ENCODE measurements at places on chromosomes 13 and 19.

- no peak for DNase-seq
These were observed 4.3 kb downstream of the ZSCAN1 start for GRCh38 chr19:58037927-58038687.

GRCh38 chr13:76829572-76830327 lies 56.5 kb downstream of the KCTD12 start:
- DNase-seq = no peak

GRCh38 chr13:44040818-44041100 lies 161.1 kb downstream of the LACC1 start:
- DNase-seq = no peak

- DNase-seq = peak; percentile 52
These were observed 259.2 kb downstream of the RFC3 start for GRCh38 chr13:34076943-34077703.

GRCh38 chr19:17948931-17949930 lies 16.4 kb downstream of the CCDC124 start:
- DNase-seq = no peak

DNA sequence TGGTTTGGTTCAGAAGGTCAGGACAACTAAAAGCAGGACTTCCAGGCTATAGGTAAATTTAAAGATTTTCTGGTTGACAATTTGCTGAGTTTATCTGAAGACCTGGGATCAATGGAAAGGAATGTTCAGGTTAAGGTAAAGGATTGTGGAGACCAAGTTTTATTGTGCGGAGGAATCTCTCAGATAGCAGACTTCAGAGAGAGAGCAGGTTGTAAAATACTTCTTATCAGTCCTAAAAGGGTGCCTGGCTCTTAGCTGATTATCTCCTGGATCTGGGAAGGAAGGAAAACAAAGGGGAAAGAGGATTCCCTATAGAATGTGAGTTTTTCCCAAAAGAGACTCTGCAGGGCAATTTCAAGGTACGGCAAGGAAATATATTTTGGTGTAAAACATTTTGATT lies 851.5 kb downstream of the DACH1 start:
- DNase-seq = no peak

DNA sequence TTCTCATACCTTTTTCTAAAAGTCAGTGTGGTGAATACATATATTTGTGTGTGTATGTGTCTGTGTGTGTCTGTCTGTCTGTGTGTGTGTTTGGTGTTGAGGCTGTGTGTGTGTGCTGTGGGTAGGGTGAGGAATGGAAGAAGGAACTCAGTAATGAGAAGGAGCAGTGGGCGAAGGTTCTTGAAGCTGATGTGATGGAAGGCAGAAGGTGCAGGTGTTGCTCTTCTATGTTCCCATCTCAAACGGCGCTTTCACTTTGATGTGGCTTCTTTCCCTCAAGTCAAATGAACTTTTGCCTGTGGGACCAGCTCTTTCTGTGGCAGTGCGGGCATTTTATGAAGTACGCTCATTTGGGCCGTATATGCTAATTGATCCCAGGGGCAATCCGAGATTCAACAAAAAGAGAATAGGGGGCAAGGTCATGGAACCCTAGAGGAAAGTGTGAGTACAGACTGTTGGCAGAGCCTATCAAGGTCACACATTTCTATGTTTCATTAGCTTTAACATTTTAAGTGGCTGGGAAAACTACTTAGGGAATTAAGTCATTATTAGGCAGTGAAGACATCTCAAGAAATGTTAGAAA lies 15.2 kb downstream of the BIVM start:
- DNase-seq = no peak

- no peak for DNase-seq
These were observed 545 bp downstream of the BTBD2 start for GRCh38 chr19:2014731-2015607.

- DNase-seq = no peak
These were observed 101.2 kb downstream of the ZNF536 start for GRCh38 chr19:30473334-30473867.

DNA sequence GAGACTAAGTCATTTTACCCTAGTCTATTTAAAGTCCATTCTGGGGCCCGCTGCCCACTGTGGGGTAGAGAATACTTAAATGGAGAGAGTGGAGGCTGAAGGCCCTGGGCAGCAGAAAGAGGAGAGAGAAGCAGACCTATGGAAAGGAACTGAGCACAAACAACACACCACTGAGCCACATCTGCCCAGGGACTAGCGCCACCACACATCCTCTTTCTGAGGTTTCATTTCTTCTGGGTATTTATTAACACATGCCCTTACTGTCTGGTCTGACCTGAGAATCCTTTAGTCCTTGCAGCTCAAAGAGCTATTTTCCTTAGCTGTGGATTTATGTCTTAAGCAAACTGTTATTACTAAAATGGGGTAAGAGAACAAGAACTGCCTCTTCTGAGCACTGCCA lies 154.0 kb downstream of the NALCN start:
- DNase-seq = no peak

GRCh38 chr13:40230833-40231266 lies 435.6 kb downstream of the FOXO1 start:
- no peak for DNase-seq

- DNase-seq = no peak
These were observed 59.6 kb downstream of the GPALPP1 start for GRCh38 chr13:45048890-45049407.

GRCh38 chr13:67175836-67176459 lies 54.2 kb downstream of the PCDH9 start:
- DNase-seq = no peak

DNA sequence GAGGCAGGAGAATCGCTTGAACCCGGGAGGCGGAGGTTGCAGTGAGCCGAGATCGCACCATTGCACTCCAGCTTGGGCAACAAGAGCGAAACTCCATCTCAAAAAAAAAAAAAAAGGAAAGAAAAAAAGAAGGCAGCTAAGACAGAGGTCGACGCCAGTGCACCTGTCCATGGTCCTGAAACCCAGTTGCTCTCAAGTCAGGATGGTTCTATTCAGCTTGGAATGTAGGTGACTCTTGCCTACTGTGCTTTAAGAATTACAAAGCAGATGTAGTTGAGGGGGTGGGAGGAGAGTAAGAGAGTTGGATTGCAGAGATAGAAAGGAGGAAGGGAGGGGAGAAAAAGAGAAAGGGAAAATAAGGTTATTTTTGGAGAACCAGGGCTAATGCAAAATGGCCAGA lies 18.7 kb downstream of the CACNG7 start:
- DNase-seq = peak; percentile 43

- DNase-seq = peak; percentile 7
These were observed 300.7 kb downstream of the KLF12 start for GRCh38 chr13:73833325-73834070.

DNA sequence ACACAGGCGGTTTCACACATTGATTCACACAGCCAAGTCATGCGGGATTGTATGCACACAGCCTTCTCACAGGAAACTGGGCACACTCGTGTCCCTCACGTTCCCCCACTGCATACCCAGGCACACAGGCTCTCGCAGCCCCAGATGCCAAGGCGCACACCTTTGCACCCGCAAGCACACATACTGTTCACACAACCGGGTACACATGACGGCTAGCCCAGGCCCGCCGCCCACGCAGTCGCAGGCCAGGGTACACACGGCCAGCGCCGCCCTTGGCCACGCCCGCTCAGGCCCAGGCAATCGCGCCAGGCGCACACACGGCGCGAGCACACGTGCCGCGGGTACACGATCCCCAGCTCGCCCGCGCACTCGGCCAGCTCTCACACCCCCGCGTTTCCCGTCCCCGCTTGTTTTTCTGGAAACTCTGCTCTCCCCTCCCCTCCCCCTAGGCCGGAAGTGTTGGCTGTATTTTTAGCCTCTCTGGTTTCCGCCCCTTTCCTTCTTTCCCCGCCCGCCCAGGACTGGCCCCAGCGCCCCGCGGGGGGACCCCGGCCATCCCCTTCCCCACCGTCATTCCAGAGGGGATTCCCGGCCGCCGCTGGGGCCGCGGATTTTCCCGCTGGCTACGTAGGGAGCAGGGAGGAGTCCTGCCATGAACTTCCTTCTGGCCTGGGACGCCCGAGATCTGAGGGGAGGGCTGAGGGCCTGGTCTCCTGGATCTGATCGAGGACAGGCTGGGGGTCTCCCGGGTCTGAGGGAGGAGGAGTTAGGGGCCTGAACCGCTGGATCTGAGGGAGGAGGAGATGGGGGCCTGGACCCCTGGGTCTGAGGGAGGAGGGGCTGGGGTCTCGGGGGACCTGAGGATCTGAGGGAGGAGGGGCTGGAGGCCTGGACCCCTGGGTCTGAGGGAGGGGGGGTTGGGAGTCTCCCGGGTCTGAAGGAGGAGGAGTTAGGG lies 4.0 kb upstream of the ZFP36 start:
- DNase-seq = peak; percentile 73

DNA sequence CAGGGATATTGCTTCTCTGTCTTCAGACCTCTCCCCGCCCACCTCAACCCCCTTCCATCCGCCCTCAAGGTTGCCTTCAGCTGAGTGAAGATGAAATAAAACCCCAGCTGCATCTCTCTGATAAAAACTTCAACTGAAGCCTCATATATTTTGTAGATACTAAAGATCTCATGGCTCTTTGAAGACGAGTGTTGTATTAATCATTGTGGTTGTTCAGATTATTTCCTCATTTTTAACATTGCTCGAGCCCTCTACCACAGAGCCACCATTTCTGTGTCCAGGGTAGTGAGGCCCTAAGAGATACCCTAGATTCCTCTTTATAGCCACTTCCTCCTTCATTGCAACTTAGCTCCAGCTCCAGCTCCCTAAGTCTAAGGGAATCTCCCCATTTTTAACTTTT lies 312.8 kb upstream of the ZNF507 start:
- no peak for DNase-seq

DNA sequence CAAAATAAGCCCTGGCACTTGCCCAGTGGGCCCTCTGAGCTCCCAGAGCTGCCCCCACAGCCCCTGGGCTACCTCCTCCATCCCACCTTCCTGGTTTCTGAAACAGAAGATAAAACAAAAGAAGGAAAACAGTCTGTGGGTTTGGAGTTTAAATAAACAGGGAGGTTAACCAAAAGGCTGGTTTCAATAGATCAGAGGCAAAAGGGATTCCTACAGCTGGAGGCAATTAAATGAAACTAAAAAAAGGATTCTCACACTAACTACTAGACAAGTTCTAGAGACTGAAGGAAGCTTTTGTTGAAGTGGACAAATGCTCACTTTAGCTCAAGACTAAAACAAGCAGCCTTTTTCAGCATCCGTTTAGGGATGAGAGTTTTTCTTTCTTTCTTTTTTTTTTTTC lies 569.8 kb downstream of the FGF9 start:
- no peak for DNase-seq

GRCh38 chr13:44519642-44520041 lies 56.5 kb downstream of the TSC22D1 start:
- no peak for DNase-seq

DNA sequence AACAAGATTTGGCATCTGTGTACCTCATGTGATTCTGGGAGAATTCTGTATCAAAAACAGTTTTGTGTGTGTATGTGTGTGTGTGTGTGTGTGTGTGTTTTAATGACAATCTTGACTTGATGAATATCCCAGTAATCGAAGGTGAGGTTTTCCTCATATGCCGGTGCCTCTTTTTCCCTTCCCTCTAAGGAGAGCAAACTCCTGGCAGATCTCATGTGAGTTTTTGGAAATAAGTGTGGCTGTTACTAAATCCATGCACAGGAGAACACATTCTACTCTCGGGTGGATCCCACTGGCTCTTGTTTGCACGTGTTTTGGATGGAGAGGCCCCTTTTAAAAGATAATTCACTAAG lies 29.0 kb upstream of the CEBPG start:
- no peak for DNase-seq

GRCh38 chr19:56367829-56368711 lies 25.3 kb downstream of the ZNF582 start:
- peak; percentile 60 for DNase-seq

DNA sequence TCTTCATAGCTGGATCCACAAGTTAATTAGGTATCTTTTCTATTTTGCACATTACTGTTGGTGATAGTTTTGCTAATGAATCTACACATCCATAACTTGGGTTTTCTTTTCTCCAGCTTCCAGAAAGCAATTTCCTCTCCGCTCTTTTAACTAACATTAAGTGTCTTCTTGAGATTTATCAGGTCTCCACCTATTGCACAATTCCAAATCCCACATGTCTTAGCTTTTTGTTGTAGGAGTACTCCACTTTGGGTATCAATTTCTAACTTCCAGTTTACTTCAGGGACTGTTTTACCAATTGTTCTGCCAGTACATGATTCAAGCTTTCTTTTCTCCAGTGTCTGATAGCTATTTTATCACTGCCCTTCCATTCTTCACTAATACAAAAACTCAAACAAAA lies 129.6 kb downstream of the OLFM4 start:
- no peak for DNase-seq

DNA sequence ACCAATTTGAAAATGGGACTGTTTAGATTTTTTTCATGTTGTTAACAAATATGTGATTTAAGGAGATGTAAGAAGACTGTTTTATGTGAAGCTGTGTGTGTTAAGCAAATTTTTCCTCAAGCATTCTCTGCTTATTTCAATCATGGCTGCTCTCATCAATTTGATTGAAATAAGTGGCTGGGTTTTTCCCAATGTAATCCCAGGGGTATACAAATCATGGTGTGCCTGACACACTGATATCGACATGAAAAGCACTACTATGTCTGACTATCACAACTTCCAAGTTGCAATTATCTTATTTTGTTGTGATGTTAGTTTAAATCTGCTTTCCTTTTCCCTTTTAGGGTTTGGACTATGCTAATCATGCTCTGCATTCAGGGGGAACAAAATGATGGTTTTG lies 283.7 kb downstream of the HS6ST3 start:
- DNase-seq = no peak

DNA sequence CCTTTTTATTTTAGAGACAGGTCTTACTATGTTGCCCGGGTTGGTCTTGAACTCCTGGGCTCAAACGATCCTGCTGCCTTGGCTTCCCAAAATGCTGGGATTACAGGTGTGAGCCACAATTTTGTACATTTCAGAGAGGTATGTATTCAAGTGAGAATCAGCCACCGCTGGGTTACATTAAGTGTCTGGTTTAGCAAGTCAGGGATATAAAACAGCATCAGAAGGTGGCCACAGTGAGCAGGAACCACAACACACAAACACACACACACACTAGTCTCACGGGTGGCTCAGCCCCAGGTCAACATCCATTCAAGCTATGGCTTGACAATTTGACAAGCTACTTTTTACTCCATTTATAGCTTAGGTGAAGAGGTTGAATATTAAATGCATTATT lies 20.2 kb downstream of the KLK5 start:
- no peak for DNase-seq

DNA sequence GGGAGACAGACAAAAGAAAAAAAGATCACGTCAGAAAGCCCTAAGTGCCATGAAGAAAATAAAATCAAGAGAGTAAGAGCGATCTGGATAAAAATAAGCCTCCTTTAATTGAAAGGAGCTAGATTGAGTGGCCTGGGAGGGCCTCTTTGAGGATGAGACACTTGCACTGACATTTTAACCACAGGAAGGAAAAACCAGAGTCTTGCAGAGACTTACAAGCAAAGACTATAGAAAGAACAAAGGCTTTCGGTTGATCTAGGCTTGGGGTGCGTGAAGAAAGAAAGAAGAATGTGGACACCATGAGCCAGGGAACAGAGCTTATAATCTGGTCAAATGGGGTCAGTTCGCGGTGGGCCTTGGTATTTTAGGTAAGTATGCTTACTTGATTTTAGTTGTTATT lies 342.7 kb downstream of the COG6 start:
- no peak for DNase-seq

Measured in HFF-Myc (cell line).